H54 (cell line): ENCODE measurements at places on chromosomes 2 and 18.

- DNase-seq: no peak
Observed at GRCh38 chr2:217060516-217060915, 200.7 kb upstream of the TNP1 start.

DNA sequence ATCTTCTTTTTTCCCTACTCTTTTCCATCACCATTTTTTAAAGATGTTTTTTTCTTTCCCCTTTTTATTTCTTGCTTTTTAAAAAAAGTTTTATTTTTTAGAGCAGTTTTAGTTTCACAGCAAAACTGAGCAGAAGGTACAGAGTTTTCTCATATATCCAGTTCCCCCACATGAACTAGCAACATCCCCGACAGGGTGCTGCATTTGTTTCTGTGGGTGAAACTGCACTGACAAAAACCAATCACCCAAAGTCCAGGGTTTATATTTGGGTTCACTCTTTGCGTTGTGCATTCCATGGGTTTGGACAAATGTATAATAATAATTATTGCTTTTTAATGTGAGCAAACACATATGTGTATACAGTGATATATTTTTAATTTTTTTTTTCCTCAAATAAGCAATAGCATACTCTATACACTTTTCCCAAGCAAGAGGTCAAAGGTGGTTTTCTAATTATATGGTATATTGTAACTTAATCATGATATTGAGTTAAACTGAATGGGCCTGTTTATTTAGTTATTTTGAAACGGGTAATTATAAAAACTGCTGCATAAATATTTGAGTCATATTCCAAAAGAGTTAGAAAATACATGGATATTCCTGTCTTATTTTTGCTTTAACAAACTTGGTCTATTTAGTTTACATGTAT lies 50.3 kb downstream of the NCK2 start:
- DNase-seq: no peak

DNA sequence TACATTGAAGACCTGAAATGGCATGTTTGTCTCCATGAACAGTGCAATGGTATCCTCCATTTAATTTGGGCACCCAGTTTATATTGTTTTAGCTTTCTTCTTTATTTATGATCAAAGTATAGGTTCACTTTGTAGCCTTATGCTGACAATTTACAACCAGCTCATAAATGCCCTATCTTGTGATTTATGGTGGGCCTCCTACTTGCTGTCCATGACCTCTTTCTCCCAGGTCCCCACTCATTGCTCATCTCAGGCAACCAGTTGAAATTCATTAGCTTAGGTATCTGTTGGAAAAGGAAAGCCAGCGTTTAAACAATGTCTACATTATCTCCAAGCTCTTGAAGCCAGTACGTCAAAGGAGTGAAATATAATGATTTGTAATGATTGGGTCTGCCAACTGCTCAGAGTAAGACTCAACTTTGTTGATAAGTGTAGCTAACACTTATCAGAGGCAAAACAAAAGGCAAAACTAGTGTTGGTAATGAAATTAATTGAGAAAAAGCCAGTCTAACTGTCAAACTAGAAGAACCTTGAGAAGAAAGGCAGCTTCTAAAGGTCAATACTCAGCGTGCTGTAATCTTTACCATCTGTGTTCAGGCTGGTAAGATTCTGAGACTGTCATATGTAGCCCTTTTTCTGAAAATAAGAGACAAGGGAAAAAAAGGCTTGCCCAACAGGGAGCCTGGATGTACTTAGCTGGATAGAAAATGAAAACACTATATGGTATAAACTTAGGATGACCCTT lies 695.9 kb downstream of the EPHA4 start:
- DNase-seq: no peak

DNA sequence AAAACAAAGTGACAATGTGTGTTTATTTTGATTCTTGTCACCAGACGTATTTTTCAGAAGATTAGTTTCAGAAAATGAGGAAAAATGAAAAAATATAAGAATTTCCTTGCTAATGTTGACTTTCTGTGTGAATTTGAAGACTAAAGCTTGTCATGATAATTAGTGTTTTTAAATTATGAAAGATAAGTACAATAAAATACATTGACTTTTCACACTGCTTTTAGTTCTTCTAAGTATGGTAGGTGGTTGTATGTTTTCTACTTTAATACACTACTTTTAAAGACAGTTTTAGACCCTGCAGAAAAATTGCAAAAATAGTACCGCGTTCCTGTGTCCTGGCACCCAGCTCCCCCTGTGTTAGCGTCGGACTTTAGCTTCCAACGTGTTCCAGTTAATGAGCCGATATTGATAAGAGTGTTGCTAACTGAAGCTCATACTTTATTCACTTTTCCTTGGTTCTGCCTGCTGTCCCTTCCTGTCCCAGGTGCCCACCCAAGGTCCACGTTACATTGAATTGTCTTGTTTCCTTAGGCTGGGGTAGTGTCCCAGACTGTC lies 695 bp downstream of the RBFA start:
- DNase-seq: no peak

DNA sequence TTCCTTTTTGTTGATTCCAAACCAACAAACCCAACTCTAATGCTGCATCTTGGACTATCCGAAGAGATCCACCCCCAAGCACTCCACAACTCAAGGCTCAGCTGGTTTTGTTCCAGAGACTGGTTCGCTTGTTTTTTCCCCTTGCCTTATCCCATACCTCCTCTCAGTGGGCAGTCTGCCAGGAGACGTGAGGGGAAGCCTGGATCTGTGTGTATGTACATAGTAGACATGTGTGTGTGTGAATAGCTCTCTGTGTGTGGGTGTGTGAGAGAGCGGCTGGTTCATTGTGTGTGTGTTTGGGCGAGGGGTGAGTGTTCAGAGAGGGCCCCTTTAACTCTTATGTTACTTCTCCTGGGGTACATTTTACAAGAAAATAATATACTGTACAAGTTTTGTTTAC lies 94.4 kb downstream of the NRP2 start:
- DNase-seq: no peak

GRCh38 chr2:141528990-141529389 lies 601.8 kb downstream of the LRP1B start:
- no peak for DNase-seq

DNA sequence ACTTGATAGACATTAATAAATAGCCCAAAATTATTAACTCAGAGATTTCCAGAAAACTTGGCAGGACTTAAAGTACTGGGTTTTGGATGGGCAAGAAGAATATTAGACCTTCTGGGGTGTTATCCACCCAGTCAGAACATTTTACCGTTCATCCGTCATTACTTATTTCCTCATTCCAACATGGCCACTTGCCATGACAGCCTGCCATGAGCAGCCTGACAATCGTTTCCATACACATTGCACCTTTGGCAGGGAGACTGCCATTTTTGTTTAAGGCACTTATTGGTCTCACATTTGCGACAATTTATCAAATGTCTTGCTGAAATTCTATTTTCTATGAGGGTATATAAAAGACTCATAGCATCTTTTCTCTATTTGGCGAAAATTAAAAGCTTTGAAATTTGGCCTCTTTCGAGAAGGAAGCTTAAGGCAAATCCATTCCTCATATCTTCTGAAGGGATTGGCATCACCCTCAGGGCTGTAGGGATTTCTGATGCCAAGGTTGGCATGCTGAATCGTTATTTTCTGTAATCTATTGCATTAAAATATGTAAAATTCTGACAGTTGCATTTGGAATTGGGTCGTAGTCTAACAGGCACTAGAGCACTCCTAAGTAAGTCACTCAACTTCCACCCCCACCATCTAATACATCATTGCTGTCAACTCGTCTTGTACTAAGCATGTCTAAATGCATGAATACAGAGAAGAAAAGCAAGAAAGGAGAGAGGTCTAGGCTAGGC lies 406.3 kb upstream of the PIK3C3 start:
- DNase-seq: no peak

GRCh38 chr2:180991820-180992219 lies 11.4 kb downstream of the UBE2E3 start:
- no peak for DNase-seq

DNA sequence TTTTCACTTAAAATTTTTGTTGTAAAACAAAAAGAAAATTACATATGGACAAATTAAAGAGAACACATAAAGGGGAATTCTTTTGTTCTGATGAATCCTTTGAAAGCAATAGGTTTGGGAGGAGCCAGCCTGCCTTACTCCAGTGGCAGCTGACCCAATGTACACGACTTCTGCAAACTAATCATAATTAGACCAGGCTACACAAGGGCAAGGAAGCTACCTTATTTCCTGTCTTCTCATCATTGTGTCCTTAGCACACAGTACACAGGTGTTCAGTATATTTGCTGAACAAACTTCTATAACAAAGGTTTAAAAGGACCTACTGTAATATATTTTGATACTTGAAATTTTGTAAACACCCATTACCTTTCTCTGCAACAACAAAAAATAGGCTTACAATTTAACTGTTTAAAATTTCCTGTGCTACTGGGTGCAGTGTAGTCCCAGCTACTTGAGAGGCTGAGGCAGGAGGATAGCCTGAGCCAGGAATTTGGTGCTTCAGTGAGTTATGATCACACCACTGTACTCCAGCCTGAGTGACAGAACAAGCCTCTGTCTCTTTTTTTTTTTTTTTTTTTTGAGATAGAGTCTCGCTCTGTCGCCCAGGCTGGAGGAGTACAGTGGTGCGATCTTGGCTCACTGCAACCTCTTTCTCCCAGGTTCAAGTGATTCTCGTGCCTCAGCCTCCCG lies 18.9 kb downstream of the KCNG3 start:
- no peak for DNase-seq

- no peak for DNase-seq
Observed at GRCh38 chr2:24875272-24875671, 44.8 kb downstream of the ADCY3 start.

- no peak for DNase-seq
Observed at GRCh38 chr18:63189041-63189440, 130.5 kb downstream of the BCL2 start.

DNA sequence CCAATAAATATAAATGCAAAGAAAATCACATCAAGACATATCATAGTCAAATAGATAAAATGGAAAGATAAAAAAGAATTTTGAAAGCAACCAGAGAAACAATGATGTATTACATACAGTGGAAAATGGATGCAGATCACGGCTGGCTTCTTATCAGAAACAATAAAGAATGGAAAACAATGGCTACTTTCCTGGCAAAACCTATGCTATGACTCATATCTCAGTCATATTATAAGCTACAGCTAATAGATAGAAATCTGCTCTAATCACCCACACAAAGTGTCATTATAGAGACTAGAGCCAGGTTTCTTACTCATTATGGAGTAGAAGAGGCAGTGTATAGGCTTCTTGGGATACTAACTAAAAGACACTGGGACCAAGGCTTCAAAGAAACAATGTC lies 93.5 kb upstream of the TACR1 start:
- DNase-seq: no peak

GRCh38 chr18:73079920-73080319 lies 212.1 kb upstream of the NETO1 start:
- DNase-seq: no peak

- no peak for DNase-seq
Observed at GRCh38 chr2:238260883-238261282, 21.0 kb upstream of the HES6 start.

GRCh38 chr2:64259312-64259711 lies 115.1 kb upstream of the PELI1 start:
- DNase-seq: no peak

- no peak for DNase-seq
Observed at GRCh38 chr2:236998758-236999157, 86.9 kb upstream of the COPS8 start.
